ENCODE measurements at places on chromosomes 5 and 9.

GRCh38 chr9:130104491-130105193 is 50.9 kb downstream of the GPR107 start:
- no peak for DNase-seq

- DNase-seq, result no peak
These were observed 38.1 kb upstream of the HNRNPA0 start for GRCh38 chr5:137792303-137792702.

DNA sequence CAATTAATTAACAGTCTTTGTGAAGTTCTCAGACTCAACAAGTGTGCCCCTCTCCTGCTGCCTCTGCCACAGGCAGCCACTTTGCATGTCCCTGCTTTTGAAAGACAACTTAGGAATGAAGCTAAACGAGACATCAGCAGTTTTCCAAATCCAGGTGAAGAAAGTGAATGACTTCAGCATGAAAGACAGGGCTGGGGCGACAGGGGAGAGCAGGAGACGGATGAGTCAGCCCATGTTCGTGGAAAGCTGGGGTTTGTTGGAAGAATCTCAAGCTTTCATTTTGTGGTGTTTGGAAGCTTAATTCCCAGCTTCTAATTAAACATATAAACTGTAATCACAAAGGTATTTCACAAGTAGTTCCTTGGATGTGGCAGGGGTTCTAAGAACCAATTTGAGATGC is 207.8 kb upstream of the MAP3K1 start:
- no peak for DNase-seq

GRCh38 chr5:112681481-112681908 is 56.2 kb upstream of the APC start:
- DNase-seq, result no peak

DNA sequence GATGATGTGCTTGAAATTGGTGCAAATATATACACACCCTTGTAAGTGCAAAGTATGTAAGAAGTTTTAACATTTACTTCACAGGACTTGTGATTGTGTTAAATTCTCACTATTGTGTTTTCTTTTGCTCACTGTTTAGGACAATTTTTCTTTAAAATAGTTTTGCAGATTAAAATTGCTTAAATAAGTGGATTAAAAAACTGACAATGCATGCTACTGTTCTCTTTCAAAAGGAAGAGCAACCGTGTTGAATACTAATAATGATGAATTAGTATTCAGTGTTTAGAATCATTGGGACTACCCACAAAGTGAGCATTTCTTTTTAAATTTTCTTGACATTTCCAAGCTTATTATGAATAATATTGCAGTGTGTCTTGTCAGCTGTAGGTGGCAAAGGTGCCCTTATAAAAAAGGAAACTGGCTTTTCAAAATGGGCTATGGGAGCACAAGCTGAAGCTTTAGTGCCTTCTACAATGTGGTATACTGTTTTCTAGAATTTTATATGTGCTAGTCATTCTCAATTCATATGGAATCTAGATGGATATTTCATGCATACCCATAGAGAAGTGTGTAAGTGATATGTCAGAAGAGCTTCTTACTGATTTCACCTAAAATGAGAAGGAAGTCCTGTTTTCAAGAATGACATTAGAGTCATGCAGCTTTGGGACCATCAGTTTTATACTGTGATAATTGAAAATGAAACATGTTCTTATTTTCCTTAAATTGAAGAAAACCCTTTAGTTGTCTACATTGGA is 35.4 kb downstream of the SREK1 start:
- no peak for DNase-seq

GRCh38 chr5:152568016-152568415 is 162.9 kb upstream of the NMUR2 start:
- no peak for DNase-seq

GRCh38 chr9:70177121-70177520 is 81.7 kb upstream of the SMC5 start:
- no peak for DNase-seq

- DNase-seq, result no peak
These were observed 37.7 kb downstream of the NSG2 start for GRCh38 chr5:174083056-174083827.

- DNase-seq, result no peak
These were observed 215.5 kb upstream of the RORB start for GRCh38 chr9:74281674-74282073.

DNA sequence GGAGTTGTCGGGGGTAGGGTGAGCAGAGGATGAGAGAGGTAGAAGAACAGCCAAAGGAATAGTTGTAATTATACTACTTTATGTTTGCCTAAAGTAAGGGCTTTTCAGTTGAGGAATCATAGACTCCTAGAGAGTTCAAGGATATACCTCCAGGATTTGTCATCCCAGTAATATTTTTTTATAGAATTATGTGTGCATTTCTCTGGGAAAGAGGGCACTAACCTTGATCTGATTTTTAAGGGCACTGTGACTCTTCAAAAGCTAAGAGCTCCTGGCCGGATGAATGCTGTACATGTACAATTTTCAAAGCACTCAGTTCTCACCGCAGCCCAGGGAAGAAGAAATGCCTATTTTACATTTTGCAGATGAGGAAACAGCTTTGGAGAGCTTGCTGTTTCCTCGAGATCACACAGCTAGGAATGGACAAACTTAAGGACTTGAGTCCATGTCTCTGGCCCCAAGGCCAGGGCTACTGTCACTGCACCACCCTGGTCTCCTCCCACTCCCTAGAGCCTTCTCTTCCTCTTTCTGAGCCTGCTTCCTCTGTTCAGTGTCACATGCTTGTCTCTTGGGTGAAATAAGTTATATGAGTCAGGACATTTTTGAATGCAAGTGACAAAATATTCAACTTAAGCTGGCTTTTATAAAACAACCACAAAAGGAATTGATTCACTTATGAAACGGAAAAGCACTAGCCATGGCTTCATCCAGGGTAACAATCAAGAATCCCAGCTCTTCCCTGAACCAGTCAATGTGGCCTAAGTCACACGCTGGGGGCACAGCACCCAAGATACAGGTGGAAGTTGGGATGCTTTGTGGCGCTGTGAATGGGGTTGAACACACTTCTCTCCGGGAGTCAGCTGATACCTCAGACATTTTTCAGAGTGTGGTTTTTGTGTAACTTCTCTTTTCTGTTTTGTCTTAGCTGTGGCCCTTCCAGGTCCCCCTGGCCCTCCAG is 45.7 kb upstream of the TGFBR1 start:
- no peak for DNase-seq

DNA sequence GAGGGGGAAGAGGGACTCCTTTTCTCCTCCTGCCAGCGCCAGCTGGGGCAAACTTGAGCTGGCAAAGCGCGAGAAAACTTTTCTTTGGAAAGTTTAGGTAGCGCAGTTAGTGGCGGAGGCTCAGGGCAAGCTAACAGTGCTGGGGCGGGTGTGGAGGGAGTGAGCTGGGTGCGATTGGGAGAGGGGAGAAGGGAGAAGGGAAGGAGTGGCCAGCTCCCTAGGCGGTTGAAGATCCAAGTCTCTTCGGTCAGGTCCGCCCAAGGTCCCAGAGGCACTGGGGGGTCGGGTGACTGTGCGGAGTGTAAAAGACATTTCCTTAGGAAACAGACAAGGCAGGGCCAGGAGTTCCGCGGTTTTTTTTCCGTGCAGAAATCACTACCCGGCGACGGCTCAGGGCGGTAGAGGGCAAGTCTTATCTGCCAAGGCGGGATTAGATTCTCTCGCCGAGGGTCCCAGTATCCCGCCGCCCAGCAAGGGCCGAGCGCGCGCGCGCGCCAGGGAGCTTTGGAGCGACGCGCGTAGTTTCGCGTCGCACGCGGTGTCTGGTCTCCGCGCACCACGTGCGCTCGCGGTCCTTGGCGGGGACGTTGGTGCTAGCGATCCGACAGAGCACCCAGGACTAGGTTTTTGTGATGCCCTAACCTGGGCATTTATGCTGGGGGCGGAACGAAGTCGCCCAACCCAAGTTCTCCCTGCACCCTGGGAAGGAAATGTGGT is 33.6 kb upstream of the NFIB start:
- no peak for DNase-seq

DNA sequence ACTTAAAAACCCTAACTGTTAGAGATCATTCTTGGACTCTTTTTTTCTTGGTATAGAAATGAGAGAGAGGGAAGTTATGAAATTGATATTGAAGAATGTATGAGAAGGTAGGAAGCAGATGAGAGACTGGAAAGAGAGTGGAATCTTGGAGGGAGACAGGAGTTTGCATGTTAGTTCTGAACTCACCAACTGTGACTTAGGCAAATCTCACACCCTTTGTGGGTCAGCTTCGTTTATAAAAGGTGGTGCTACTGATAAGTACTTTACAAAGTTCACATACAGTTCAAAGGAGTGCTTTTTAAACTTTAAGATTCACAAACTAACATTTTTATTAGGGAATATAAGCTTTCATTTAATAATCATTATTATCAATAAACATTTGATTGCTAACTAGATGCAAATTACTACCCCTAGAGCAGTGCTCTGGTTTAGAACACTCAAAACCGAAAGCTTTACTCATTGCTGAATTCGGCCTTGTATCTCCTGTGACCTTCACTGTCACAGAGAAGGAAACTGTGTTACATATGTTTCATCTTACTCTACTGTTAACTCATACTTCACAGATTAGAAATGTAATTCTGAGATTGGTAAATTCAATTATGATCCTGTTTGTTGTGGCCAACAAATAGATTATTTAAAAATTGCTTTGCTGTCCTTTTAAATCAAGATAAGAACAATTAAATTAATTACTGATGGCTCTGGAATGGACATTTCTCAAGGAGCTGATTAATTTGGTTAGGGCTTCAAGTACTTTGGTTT is 143.2 kb downstream of the RMI1 start:
- no peak for DNase-seq

DNA sequence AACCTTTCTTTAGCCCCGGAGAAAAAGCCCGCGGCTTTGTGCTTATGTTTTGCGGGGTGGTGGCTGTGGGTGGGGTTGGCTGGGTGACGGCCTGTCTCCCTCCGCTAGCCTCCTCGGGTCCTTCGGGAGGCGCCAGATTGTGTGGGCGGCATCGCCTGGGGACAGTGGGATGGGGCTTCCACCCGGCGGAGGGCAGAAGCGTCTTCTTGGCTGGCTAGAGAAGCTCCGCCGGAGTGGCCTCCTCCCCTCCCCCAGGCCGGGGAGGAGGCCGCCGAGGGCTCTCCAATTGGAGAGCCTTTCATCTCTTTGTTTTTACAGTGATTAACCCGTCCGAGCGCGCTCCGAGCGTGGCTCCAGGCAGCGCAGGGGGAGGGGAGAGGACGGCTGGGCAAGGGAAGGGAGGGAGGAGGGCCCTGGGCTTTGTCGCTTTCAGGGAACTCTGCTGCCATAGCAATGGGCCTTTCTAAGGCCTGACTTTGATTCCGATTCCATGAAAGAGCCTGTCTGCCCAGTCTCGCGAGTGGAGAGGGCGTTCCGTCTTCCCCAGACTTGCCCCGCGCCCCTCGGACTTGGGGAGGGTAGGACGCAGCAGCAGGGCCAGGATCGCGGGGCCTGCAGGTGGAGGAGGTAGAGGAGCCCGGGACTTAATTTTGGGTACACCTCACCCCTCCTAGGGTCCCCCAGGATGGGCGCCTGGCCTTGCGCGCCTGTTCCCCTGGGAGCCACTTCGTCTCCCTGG is 36.7 kb upstream of the TIFAB start:
- DNase-seq, result no peak

GRCh38 chr5:27316271-27316650 is 277.9 kb upstream of the CDH9 start:
- DNase-seq, result no peak

DNA sequence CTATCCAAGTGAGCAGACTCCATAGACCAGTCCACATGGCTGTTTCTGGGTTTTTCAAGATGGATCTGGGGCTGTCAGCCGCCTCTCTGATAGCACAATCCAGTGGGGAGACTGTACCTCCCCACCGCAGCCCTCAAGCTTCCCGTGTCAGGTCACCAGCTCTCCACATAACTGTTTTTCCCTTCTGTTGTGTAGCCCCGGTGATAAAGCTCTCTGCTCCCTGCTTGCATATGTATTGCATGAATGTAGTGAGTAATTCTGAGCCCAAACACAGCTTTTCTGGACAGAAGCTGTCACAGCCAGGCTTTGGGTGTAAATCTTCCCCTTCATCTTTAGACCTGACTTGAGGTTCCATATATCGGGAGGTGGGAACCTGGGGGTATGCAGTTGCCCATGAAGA is 23.1 kb upstream of the CFAP157 start:
- DNase-seq, result no peak

DNA sequence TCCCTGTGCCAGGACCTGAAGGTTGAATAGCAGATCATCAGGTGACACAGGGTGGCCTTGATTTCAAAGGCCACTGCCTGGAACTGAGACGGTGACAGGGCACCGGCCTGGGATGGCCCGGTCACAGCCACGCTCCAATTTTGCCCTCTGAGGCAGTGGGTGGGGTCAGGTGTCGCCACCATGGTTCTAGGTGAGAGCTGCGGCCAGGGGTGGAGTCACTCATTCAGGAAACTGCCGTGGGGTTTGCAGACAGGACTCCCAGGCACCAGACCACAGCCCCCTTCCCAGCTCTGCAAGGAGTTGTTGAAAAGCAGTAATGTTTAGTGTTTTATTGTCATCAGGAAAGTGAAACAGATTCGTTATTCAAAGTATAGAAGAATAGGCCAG is 17.3 kb upstream of the RNU6ATAC start:
- DNase-seq, result no peak

DNA sequence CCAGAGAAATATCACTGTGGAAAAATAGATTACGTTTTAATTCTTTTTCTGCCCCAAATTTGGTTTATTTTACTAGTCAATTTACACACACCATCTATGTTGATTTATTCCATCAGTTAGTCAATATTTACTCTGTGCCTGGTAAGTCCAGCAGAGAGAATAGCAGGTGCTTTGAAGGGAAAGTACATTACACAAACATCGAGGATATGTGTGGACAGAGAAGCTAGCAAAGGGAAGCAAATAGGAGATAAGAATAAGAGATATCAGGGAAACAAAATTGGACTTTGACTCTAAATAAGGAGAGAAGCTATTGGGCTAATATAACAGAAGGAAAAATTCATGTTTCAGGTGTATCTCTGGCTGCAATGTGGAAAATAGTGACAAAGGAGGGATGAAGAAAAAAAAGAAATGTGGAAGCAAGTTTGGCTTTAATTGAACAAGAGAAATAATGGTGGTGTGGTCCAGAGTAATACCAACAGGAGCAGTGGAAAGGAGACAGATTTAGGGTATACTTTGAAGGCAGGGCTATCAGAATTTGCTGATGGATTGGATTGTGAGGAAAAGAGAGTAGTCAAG is 587.7 kb upstream of the CDH6 start:
- DNase-seq, result no peak

DNA sequence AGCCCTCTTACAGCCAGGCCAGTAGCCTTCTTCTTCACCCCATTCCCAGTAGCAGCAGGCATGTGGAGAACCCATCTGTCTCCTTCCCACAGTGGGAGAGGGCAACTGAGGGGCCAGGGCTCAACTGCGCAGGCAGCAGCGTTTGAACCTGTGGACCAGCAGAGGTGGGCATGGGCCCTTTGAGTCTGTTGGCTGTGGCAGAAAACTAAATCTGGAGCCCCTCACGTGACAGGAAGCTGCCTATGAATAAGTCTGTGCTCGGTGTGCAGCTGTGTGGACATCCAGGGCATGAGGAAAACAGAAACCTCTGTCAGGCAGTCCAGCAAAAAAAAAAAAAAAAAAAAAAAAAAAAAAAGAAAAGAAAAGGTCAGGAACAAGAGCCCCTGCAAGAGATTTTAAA is 189.2 kb upstream of the NR3C1 start:
- no peak for DNase-seq

- DNase-seq, result no peak
These were observed 453 bp downstream of the PTRH1 start for GRCh38 chr9:127714951-127715469.
